ENCODE measurements at places on chromosomes 4 and X.
A peak's percentile ranks its signal among the peaks of the same experiment; 100 is the strongest.

DNA sequence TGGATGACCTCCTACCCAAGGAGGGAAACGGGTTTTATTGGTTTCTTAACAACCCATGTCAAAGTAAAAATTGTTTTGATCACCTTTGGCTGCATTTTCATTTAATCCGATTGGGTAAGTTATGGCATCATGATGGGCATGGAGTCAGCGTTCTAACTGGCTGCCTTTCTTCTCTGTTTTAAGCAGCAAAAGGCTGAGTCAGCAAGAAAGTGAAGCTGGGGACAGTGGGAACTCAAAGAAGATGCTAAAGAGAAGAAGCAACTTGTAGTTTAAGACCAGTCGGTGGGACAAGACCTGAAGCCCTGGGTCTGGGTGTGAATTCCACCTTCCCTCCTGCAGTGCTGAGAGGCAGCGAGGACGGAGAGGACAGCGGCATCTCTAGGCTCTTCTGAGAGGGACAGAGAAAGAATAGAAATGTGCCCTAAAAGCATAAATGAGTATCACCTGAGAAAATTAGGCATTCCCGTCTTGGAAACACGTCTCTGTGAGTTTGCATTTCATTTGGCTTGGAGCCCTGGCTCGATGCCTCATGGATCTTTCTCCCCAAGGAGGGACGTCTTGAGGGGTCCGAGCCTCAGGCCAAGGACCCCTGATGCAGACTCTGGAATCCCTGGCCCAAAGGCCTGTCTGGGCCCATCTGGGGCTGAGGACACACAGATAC, 82.0 kb downstream of the CRMP1 start:
- DNase-seq = no peak

- no peak for DNase-seq
These were observed 834.2 kb upstream of the GALNTL6 start for GRCh38 chr4:170978990-170979389.

GRCh38 chr4:157012296-157012695, 40.7 kb upstream of the PDGFC start:
- no peak for DNase-seq

GRCh38 chrX:5265324-5265850, 963.3 kb downstream of the NLGN4X start:
- no peak for DNase-seq

DNA sequence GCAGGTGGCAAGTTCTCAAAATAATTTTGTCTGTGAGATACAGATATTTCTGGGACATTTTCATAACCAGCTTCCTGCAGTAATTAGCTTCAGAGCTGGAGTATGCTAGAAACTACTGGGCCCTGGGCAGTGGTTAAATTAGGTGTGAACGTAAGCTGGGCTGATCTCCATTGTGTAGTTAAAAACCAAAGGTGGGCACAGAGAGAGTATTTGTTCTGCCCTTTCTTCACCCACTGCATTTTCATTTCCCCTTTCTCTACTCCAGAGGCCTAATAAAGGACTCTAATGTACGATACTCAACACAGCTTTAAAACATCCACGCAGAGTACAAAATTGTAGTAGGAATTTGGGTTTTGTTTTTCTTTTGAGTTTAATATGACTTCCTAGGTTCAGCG, 252.7 kb downstream of the SPRY1 start:
- no peak for DNase-seq

- DNase-seq = no peak
These were observed 76.3 kb downstream of the TMEM156 start for GRCh38 chr4:38955957-38956356.

GRCh38 chr4:54542540-54543041, 115.2 kb upstream of the KIT start:
- no peak for DNase-seq

GRCh38 chrX:8971116-8971515, 62.8 kb downstream of the FAM9B start:
- peak; percentile 7 for DNase-seq

GRCh38 chr4:41299486-41299885, 42.8 kb downstream of the UCHL1 start:
- DNase-seq = no peak

Measured in muscle of arm (tissue), 14 donors.